ENCODE measurements at places on chromosomes 1 and 21. TPM values are rescaled to one million over a fixed set of nuclear protein-coding genes. Genes with fewer than 3 reads are reported as not detected.

STK40 gene
- total RNA-seq = 13.8 TPM

TRIM63 gene
- not detected for total RNA-seq

LCE1B gene
- total RNA-seq = not detected

PCSK9 gene
- not detected for total RNA-seq

CD2 gene
- not detected for total RNA-seq

RO60 gene
- total RNA-seq = 130 TPM

SLC35F3 gene
- not detected for total RNA-seq

GREM2 gene
- total RNA-seq = 0.03 TPM

OLIG2 gene
- 3.9 TPM for total RNA-seq

DNA sequence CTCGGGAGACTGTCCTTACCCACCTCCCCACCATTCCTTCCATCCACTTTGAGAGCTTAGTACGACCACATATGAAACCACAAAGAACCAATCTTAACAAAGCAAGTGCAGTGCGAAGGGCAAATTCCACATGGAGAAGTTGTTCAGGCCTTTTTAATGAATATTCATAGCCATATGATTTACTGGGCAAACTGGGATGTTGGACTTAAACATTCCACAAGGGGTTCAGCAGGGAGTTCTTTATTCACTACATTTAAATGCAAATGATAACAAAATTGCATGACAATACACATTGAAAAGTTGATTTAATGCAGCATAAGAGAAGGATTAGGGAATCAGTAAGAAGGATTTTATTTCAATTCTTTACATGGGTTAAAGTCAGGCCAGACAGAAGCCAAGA is 14.7 kb downstream of the NMNAT2 start:
- no peak for DNase-seq

DNA sequence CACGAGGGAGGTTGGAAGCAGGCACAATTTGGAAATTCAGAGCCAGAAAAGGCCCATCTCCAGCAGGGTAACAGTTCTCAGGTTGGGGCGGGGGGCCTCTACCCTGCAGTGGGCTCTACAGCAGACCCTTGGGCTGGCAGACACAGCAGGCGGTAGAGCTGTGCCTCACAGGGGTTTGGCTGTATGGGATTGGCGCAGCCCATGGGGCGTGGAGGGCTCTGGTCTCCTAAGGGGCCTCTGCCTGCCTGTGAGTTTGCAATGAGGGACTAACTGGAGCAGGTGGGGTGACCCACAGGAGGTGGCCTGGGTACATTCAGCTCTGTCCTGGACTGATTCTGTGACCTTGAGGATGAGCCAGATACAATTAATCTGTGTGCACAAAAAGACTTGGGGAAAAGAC is 124.1 kb downstream of the CAMTA1 start:
- no peak for DNase-seq

- DNase-seq = peak; percentile 95
These were observed 8.6 kb upstream of the EPHA2 start for GRCh38 chr1:16164213-16165072.

GRCh38 chr21:45041351-45041805 is 33.0 kb upstream of the ADARB1 start:
- DNase-seq = no peak

GRCh38 chr1:12359359-12360133 is 129.7 kb downstream of the VPS13D start:
- DNase-seq = no peak

GRCh38 chr1:91349524-91349923 is 55.1 kb downstream of the HFM1 start:
- no peak for DNase-seq

DNA sequence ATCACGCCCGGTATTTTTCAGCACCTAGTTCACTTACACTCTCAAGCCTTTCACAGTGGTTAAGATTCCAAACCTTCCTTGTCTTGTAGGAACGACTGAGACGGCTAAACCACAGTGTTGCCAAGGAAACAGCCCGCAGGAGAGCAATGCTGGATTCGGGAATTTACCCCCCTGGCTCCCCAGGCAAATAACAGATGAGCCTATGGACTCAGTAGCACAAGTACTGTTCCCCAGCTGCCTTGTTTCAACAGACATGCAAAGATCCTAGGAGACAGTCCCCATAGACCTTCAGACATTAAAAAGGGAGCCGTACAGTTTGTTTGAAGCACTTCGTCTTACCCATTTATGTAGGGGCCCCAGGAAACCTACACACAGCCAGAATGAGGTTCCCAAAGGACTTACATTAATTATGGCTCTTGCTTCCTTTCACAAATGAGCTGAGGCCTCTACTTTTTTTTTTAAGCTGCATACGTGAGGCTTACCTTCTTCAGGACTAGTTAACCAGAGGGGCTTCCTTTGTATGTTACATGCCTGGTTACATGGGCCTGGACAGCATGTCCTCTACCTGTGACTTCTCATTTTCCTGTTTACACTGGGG is 2.7 kb downstream of the SNAPIN start:
- no peak for DNase-seq
